ENCODE measurements at places on chromosomes 3 and 15.

DNA sequence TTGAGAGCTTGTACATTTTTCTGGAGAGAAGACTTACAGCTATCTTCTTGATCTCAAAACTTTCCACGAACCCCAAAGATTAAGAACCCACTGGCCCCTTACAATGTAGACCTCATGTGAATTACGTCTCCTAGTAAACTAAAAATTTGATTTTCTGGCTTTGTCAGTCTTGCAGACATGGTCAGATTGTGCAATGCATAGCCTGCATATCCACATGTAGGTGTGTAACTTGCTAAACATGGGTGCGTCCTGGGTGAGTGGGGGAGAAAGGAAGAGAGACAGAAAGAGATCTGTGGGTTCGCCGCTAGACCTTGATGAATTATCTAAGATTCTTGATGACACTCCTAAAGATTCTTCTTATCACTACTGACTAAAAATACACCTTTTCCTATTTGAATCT, 561.2 kb upstream of the MDFIC2 start:
- DNase-seq = no peak

- no peak for DNase-seq
Measured at GRCh38 chr3:124671106-124671505, 59.1 kb upstream of the UMPS start.

DNA sequence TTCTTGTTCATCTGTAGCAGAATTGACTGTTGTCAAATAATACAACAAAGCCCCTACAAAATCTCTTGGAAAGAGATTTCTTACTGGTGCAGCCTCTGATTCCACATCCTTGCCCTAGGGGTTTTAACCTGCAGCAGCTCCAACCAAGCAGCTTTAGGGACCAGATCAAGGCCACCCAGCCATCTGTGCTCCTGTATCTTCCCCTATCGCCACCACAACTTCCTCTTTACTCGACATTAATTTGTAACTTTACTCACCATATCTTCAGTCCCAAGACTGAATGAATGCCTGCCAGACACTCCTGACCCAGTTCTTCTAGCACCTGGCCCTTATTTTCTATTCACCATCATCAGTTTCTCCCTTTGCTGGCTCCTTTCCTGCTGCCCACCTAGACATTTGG, 156.6 kb upstream of the IL12A start:
- DNase-seq = no peak

- DNase-seq = no peak
Measured at GRCh38 chr3:7574435-7574834, 713.5 kb downstream of the GRM7 start.

DNA sequence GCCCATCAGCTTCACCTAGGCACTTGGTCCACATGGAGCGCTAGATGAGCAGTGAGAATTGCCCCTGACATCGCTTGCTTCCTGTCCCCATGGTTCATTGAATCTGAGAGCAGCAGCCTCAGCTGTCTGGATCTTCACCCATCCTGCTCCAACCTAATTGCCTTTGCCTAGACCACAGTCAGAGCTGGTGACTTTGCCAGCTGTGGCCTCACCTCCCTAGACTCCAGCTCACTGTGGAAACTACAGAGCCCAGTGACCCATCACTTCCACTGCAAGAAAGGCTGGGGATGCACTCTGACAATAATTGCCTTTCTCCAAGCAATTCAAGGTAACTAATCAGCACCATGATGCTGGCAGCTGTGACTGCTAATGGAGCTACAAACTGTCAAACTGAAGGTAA, 30.6 kb upstream of the SLC6A1 start:
- DNase-seq = no peak

DNA sequence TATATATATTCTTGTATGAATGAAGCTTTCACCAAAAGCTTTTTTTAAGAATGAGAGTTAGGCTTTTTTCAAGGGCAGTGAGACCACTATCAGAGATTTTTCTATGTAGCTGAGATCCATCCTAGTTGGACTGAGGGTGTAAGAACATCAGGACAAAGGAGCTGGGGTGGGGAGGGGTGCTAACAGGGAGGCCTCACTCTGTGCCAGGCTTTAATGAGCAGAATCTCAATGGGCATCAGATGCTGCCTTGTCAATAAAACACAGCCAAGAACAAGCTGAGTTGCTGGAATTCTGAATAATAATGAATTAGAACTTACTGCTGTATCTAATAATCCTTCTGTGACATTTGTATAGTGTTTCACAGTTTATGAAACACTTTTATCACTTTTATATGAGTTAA, 41.4 kb upstream of the USP3 start:
- no peak for DNase-seq

DNA sequence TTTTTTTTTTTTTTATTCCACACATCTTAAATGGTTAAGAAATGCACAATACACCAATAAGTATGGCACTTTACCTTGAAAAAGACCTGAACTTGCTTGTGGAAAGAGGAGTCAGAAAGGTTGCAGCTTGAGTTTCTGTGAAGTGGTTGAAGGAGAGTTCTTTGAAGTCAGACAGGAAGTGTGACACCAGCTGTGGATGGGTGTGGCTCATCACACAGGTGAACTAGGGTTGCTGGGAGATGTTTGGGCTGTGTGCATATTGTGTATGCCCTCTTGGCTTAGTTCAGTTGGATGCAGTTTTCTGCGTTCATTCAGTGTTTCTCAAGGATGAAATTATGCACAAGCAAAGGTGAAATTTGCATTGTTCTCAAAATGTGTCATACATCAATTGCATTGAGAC, 6.3 kb downstream of the AEN start:
- peak; percentile 57 for DNase-seq

- no peak for DNase-seq
Measured at GRCh38 chr3:165503825-165504224, 307.6 kb upstream of the SLITRK3 start.

- no peak for DNase-seq
Measured at GRCh38 chr3:9133656-9134055, 115.8 kb downstream of the SRGAP3 start.

DNA sequence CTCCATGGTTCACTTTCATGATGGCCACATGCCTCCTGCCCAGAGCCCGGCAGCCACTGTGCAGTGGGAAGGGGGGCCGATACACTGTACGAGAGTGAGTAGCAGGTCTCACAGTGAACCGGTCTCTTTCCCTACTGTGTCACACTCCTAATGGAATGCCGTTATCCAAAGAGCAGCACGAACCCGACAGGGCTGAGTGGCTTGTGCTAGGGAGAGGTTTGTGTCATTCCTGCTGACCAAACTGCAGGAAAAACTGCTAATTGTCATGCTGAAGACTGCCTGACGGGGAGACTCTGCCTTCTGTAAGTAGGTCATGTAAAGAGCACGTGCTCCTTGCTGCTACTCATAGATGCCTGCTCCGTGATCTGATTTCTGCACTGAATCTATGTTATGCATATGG, 105.1 kb downstream of the ARPP21 start:
- no peak for DNase-seq

- DNase-seq = no peak
Measured at GRCh38 chr15:74725225-74725774, at the start of gene CYP1A1. CYP1A1 (minus strand) TSS chr15:74725528; CDS start chr15:74723097, 2,431 bp downstream.

DNA sequence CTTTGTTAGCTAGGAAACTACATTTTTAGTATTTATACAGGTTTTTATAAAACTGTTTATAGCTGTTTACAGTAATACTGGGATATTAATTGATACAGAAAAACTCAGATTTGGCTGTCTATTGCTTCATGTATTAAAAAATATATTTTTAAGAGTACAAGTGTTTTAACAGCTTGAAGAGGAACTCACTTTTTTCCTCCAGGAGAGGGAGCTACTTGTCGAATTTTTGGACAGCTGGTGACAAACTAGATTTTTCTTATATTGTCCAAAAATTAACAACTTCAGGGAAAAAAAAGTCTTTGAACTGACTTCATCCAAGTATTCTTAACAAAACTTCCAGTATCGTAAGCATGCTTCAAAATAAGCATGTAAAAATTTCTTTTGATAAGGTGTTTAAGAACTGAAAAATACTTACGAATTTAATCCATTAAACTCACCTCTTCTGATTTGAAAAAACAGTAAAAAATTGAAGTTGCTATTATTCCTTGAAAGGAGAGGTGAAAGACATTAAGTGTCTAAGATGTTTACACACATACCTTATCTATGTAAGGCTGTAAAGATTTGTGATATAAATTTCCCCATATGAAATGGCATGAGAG, 4.0 kb downstream of the DIPK2A start:
- no peak for DNase-seq

GRCh38 chr3:62287392-62287927, 85.9 kb downstream of the FEZF2 start:
- DNase-seq = no peak

All from activated CD8-positive, alpha-beta memory T cell treated with anti-CD3 and anti-CD28 coated beads for 1 hour (primary cell).